MCF 10A (cell line): ENCODE measurements at places on chromosomes 12 and 14. TPM values are rescaled to one million over a fixed set of nuclear protein-coding genes. Genes with fewer than 3 reads are reported as not detected.

Gene RAD51AP1
- total RNA-seq = 7.1 and 10.8 TPM in 2 replicates

Gene FLRT2
- total RNA-seq = 153 and 204 TPM in 2 replicates

Gene RDH16
- 0.10 and 0.16 TPM in 2 replicates for total RNA-seq

GRCh38 chr12:11431486-11431885 lies 36.1 kb upstream of the PRB2 start:
- no peak for DNase-seq

GRCh38 chr14:80003138-80003537 lies 208.2 kb downstream of the DIO2 start:
- DNase-seq = no peak
